NCI-H1417 treated with DMSO at 0.1 percent for 48 hours (cell line): ENCODE measurements at places on chromosomes 2 and 18.

- DNase-seq: no peak
These were observed 145.5 kb upstream of the CTAGE1 start for GRCh38 chr18:22563164-22563583.

DNA sequence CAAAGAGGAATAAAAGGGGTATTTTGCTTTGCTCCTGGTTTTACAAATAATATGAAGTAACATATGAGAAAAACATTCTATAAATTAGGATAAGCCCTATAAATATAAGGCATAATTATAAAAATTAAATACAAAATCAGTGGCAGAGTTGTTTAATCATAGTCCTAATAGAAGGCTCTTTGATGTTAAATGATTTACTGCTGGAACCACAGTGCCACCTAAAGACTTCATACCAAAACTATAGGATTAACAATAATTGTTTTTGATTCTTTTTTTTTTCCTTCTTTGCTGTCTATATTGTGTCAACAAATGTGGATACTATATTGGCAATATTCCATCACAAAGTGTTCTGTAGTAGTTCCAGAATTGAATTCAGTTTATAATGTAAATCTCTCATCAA, 837.7 kb upstream of the SLC39A10 start:
- no peak for DNase-seq

DNA sequence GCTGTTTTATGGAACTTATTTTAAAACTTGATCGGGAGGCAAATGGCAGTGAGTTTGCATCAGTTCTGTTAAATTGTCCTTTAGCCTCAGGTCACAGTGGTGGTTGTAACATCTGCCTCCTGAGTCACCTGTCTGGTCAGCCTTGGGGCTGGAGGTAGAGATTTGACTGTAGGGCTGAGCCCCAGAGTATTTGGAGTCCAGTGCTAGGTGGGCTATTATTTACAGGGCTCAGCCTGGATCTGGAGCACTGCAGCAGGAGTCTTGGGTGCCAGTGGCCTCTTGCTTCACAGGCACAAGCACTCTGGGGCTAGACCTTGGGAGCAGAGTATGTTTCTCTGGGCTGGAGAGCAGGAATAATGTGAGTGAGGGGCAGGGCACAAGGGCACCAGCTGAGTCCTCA, 32.8 kb downstream of the TCF7L1 start:
- DNase-seq: no peak

GRCh38 chr2:32617599-32618189, 10.2 kb upstream of the TTC27 start:
- DNase-seq: no peak

GRCh38 chr2:110748489-110748867, 16.1 kb downstream of the ACOXL start:
- DNase-seq: peak; percentile 59

DNA sequence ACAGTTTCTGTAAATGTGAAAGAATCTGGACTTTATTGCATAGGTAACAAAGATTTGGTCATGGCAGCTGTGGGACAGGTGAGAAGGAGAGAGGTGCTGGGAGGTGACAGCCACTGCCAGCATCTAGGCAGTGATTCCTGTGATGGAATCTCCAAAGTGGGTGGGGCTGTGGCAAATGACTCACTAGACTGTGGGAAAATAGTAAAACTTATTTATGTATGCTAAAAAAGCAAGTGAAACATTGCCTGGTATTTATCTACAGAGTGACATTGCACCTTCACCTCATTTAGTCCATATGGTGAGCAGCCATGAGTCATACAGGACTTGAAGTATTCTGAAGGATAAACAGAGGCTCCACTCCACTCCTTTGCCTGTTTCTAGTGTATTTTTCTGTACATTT, 145.3 kb upstream of the MEX3C start:
- no peak for DNase-seq

DNA sequence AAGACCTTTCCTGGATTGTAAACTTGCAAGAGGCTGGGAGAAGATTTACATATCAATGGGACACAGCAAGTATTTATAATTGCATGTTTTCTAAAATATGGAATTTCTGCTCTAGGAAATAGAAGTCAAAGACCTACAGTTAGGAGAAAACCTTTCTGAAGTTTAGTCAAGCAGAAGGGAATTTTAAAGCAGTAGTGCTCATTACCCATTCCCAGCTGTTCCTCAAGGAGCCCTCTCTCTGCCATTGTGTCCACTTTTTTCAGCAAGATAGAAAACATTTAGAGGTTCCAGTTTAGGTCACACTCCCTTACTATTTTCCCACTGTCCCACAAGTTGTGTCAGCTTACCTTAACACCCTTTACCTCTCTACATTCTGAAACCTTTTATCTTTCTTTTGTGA, 584.0 kb upstream of the CHAC2 start:
- no peak for DNase-seq

DNA sequence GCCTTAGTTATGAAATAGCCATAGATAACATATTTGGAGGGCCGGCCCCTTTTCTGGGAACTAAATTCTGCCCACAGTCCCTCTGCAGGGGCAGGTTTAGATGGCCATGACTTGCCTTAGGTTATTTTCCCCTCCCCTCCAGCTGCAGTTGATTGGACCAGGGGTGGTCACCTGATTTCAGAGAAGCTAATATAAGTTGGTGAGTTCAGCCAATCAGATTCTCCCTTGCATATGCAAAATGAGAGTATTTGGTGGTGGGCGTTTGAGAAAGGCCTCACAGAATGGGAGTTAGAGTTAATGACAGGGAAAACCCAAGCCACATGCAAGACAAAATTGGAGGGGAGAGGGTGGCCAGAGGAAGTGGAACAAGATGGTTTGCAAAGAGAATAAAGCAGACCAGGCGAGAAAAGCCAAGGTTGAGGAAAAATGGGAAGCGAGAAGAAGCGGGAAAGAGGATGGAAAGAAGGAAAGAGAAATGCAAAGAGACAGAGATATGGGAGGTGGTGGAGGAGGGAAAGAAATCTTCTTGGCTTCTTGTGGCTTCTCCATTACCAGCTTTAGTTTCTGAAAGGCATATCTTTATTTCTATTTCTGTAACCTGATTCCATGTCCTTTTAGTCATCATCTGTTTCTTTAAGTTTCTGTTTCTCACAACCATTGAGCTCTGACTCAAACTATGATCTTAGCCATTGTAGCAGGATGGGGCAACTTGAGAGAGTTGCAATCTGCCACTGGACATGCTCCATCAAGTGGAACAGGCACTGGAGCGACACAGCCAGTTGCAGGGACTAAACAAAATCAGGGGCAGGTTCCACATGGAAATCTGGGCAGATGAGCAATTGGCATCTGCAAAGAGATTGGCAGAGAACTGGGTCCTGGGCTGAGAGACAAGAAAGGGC, 108.1 kb upstream of the SIX3 start:
- no peak for DNase-seq

DNA sequence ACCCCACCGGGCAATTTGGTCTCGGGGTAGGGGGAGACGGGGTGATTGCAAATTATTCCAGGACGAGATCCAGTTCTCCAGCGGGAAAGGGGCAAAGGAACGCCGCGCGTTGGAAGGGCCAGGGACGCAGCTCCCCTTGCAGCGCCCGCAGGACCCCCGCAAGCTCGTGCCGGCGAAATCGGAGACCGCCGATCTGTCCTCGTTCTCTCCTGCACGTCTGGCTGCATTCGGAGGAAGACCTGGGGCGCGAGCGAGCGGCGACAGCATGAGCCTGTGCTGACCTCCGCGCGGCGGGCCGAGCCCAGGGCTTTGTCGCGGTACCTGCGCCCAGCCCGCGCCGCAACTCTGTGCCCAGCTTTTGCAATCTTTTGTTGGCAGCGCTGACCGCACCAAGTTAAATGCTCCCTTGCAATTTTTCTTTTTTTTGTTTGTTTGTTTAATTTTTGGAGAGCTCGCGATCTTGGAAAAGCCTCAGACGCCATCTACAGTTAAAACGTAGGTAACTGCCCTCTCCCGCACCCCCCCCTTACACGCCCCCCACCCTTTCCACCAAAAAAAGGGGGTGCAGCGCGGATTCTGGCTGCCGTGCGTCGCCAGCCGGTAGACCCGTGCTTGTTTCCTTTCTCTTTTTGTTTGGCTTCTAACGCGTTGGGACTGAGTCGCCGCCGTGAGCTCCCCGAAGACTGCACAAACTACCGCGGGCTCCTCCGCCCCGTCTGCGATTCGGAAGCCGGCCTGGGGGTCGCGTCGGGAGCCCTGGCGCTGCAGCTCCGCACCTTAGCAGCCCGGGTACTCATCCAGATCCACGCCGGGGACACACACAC, 667 bp downstream of the TRIB2 start:
- peak; percentile 52 for DNase-seq

- no peak for DNase-seq
These were observed 35.6 kb upstream of the NDUFV2 start for GRCh38 chr18:9066817-9067306.

DNA sequence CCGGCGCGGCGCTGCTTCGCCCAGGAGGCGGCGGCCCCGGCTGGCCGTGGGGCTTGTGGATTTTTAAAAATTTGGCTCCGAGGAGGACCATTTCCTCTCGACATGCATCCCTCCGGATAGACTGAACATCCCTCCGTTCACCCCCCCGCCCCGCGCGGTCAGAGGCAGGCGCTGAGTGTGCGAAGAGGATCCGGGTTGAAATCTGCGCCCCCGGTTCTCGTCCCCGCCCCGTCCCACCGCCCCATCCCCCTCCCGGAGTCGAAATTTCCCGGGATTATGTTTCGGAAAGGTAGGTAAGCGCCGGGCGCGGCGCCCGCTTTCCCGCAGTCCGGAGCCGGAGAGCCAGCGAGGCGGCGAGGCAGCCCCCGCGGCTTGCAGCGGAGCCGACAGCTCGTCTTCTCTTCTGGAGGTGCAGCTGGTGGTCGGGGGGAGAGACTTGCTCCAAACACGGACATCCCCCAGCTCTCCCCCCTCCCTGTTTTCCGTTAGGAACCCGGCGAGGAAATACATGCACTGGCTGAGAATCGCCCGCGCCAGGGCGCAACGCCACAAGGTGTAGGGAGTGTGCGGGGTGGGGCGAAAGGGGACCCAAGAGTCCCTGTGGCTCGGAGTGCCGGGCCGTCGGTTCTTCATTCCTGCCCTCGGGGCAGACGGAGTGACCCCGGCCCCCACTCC, at the start of gene PRKCE:
Gene PRKCE, plus strand, starts transcription at position 261 of the 675 bp plus-strand sequence.
- DNase-seq: no peak
